ENCODE measurements at places on chromosomes 6 and 20.

DNA sequence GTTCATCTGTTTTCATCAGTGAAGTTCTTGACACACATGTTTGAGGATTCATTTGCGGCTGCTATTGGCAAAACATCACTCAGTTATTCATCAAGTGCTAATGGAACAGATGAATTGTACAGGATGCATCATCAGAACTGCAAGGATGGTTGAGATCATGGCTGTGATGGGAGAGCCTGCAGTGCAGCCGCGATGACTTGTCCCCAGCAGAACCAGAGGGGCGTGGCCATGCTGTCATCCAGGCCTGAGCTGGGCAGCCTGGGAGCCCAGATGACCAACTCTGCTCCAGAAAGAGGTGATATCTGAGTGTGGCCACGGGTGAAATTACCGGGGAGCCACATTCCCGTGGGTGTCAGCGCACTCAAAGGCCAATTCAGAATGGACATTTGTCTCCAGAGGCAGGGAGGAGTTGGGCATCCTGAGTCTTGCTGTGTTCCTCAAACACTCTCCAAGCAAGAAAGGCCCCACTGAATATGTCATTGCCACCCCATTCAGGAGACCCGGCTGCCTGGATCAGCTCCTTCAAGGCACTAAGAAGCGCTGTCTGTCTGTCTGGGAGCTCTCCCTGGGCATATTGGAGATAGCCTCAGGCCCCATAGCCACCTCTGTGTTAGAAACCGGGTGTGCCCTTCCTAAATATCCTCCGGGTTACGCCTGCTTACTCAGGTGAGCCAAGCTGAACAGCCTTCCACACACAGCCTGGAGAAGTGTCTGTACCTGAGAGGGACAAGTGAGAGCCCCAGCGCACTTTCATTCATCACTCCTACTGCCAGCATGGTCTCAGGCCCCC is 66.7 kb downstream of the SYNDIG1 start:
- DNase-seq = peak; percentile 36

GRCh38 chr6:68158256-68158655 is 476.8 kb upstream of the ADGRB3 start:
- no peak for DNase-seq

DNA sequence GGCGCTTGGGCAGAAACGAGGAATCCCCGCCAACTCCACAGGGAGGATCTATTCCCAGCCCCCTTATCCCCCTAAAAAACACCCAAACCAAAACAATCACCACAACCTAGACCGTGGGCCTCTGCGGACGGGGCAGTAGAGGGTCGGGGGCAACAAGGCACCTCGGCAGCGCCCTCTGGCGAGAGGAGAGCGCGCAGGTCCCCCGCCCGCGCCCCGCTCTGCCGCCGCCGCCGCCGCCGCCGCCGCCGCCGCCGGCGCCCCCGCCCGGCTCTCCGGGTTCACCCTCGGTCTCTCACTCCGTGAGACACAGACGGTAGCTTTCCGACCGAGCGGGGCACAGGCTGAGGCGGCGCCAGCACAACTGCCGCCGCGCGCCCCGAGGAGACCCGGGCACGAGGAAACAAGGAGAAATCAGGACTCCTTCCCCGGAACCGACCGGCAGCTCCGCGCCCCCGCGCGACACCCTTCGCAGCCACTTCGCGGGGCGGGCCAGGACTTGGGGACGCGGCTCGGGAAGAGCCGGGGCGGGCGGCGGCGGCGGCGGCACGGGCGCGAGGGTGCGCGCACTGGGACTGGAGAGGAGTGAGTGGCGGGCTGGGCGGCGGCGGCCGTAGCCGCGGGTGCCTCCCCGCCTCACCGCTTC is at the start of gene SLC35F1:
Gene SLC35F1, plus strand, starts transcription at position 307 of the 643 bp plus-strand sequence.
- peak; percentile 21 for DNase-seq

DNA sequence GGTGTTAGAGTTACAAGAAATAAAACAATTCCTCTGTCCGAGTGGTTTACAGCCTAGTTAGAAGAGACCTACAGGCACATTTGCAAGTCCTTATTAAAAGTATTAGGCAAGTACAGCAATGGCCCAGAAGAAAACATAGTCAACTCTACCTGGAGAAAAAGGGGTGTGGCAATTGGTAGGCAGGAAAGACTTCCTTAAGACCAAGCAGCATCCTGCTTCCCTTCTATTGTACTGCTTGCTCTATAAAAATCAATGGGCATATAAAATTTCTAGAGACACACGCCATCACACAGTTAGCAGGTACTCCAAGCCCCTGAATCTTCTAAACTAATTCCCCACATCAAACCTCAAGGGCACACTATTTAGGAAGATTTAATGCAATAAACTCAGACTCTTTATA is 185.6 kb downstream of the ATXN1 start:
- no peak for DNase-seq

- DNase-seq = no peak
These were observed 48.9 kb upstream of the TNFRSF21 start for GRCh38 chr6:47358440-47359225.

- DNase-seq = no peak
These were observed 11.0 kb downstream of the RTN4IP1 start for GRCh38 chr6:106618324-106618723.
